ENCODE measurements at places on chromosomes 7 and 10.

GRCh38 chr7:33563651-33564050, 341.7 kb upstream of the BMPER start:
- DNase-seq: no peak

- no peak for DNase-seq
These were observed 41.4 kb upstream of the IKZF1 start for GRCh38 chr7:50262916-50263690.

GRCh38 chr7:73974101-73974947, 53.6 kb upstream of the ELN start:
- DNase-seq: no peak

DNA sequence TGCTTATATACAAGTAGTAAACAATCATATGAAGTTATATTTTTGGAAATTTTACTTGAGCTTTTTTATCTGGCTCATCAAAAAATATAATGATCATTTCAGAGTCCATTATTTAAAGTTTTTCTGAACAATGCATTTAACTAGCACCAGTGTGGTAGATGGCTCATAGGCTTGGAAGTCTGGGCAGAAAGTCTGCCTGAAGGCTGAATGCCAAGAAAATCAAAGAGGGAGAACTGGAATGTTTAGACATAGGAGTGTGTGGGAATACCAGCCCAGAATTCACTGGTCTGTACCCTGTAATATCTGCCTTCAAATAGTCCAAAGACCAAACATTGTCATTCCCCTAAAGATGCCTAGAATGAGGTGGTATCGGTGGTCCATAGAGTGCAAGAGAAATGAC, 40.3 kb upstream of the ANK3 start:
- DNase-seq: peak; percentile 85

DNA sequence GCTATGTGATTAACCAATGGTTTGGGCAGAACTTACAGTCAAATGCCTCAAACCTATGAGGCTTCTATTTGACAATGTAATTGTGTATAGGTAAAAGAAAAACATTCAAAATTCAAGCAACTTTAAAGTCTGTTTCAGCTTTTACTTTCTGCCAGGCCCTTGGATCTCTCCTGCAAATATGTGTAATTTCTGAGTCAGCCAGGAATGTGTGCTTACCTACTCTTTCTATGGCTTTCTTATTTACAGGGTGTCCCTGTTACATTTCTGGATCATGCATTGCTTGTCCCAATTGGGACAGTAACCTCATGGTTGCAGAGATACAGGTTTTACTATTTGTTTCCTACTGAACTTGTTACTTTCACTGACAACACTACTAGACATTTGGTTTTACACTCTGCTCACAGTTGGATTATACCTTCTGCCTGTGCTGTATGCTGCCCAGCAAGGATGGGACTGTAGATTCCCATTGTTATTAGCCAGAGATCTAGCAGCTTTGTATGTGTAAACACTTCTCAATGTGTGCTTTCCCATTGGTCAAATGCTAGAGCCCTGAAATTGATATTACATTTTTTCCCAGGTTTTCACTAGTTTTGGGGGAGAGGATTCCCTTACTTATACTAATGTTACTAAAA, 355.3 kb downstream of the ARL4A start:
- DNase-seq: peak; percentile 29

DNA sequence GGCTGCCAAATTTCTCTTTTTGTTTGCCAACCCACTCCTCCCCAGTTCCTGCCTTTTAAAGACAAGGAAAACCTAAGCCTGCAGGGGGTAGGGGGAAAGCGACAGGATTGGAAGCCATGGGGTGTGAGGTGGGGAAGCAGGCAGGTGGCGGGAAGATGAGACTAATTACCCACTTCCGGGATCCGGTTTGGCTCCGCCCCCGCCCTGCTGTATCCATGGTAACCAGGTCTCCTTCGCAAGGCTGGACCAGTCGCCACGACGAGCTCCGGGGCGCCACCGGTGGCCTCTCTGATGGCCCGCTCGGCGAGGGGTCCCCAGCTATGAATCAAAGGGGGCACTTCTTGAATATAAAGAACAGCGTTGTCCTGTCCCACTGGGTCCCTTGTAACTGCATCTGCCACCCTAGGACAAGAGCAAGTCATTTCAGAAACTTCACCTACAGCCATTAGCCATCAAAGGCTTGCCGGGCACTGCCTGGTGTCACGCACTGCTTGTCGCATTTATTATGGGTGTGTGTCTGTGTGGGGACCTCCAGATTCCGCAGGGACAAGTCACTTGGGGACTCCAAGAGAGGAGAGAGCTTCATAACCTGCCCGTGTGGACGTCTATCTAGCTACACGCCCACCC, 55.4 kb upstream of the LMTK2 start:
- no peak for DNase-seq

GRCh38 chr7:38798552-38799267, 110.3 kb downstream of the VPS41 start:
- no peak for DNase-seq

Data from EL (cell line).